ENCODE measurements at places on chromosomes 13 and 19.

DNA sequence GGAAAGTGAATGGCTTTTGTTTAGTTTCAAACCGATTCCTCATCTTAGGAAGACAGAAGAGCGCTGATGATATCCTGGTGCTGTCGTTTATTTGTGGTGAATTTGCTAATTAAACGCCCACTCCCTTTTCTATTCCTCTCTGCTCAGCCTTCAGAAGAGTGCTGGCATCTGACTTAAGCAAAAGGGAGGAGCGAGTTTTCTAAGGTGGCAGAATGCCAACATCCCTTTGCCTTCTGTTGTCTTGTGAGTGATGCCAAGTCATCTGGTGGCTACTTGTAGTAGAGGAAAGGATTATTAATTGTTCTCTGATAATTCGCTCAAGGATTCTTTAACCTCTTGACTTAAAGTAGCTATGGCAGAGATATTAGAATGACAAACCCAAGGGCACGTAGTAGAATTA is 68.1 kb downstream of the ERCC5 start:
- no peak for DNase-seq

- peak; percentile 52 for DNase-seq
Observed at GRCh38 chr13:68927387-68928026, 1180.1 kb upstream of the ATXN8OS start.

DNA sequence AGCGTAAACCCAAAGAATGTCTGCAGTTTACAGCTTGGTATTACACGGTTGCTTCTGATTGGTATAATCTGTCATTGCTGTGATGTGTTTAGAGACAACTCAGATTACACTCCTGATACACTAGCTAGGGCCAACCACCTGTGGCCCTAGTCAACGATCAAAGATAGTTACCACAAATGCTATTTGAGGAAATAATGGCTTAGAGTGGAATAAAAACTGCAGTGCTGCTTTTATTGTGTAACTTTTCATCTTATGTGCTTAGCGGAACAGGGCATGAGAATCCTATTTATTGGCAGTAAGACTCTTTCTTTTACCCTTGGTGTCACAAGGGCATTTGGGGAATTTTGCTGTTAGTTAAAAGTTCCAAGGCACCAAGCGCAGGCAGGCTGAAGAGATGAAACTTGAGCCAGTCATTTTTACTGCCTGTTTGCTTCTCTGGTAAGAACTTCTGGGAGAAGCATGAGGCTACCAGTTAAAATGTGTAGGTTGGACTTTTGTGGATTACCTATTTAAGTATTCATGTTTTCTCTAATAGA is 363.3 kb downstream of the KCNRG start:
- DNase-seq = no peak

GRCh38 chr19:48330012-48330681 is 4.8 kb downstream of the EMP3 start:
- DNase-seq = peak; percentile 88

GRCh38 chr13:111572956-111573761 is 252.7 kb downstream of the TEX29 start:
- peak; percentile 98 for DNase-seq

DNA sequence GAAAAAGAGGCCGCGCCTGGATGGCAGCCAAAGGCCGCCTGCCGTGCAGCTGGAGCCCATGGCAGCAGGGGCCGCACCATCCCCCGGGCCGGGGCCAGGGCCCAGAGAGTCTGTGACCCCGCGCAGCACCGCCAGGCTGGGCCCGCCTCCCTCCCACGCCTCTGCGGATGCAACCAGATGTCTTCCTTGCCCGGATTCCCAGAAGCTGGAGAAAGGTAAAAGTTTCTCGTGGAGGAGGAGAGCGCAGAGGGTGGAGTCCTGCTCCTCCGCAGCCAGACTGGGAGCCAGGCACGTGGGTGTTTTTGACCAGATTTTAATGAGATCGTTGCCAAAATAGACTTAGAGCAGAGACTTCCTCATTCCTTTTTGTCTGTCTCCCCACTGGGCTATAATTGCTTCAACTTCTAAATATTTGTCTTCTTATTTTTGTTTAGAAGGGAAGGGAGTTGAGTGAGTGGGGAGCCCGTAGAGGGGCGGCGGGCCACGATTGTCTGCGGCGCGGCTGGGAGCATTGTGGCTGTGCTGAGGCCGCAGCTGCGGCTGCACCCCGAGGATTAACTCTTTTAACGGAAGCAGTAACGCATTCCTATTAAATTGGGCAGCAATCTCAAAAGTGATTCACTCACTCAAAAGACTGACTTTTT is 22.8 kb upstream of the NDUFS7 start:
- no peak for DNase-seq

GRCh38 chr13:43528992-43529391 is 257.8 kb downstream of the ENOX1 start:
- no peak for DNase-seq

GRCh38 chr13:24217601-24218281 is 57.2 kb downstream of the SPATA13 start:
- DNase-seq = peak; percentile 14

DNA sequence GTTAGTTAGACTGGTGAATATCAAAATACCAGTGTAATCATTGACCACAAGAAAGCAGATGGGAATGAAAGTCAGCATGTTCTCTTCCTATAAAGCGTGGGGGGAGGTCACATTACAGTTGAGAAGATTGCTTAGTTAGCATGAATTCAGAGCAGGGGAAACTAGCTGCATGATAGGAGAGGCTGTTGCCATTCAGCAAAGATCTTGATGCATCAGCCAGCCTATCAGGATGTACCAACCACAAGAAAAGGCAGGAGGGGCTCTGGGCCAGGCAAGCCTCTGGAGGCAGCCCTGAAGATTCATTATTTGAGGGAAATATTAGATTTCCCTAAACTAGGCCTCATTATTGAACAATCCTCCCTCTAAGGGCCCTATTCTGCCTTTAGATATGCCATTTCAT is 5.0 kb upstream of the MTMR6 start:
- no peak for DNase-seq

GRCh38 chr13:20378721-20379120 is 146.6 kb upstream of the GJB6 start:
- DNase-seq = peak; percentile 83

GRCh38 chr13:23695711-23696464 is 125.7 kb downstream of the TNFRSF19 start:
- no peak for DNase-seq

DNA sequence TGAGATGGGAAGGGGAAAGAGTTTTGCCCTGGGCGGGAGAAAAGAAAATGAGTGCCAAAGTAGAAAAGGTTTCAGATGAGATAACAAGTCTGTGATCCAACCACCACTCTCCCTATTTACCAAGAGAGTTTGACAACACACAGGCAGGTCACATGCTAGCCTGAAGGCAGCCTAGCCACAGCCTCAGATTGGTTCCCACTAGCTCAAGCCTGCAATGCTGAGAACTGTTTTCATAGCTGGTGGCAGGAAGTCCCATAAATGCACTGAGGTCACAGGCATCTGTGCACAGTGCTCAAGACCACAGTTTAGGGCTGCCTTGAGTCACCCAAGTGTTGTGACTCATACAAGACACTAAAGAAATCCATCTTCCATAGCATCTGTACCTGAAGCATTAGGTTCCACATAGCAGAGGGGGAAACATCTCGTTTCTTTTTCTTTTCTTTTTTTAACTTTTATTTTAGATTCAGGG is 18.5 kb upstream of the POP4 start:
- no peak for DNase-seq

DNA sequence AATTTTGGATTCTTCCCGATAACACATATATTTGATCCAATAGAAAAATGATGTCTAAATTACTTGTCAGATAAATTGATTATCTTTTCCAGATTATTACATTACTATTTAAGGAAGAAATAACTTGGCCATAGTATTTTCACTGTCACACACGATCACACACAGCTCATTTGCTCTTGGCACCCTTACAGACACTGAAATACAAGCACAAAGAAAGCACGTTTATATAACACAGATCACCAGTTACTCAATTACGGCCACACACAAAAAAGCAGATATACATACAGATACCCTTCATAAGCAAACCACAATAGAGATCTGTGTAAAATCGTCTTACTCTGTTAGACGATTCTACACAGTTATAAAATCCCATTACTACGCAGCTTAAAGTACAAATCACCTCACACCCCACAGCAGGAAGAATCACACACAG is 716 bp upstream of the ZNF420 start:
- DNase-seq = peak; percentile 46

GRCh38 chr19:31913103-31913661 is 432.2 kb upstream of the ZNF507 start:
- DNase-seq = no peak

DNA sequence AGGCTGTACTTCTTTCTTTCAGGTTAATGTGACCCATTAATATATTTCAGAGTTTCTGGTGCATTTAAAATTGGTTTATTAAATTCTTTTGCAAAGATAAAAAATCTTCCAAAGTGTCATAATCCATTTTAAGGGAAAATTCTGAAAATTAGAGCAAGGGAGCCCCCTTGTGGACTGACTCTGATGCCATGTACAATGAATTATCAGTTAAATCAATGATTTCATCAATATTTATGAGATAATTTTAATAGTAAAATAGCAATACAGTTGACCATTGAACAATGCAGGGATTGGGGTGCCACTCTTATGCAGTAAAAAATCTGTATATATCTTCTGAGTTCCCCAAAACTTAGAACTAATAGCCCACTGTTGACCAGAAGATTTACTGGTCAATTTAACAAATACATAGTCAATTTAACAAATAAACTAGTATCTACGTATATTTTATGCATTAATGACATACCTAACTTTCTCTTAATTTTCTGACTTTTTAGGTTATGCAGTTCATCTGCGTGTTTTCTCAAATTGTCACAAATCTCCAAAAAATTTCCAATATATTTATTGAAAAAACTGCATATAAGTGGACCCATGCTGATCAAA is 479.1 kb upstream of the MIR17HG start:
- DNase-seq = peak; percentile 28

GRCh38 chr13:60012488-60012887 is 151.2 kb downstream of the DIAPH3 start:
- no peak for DNase-seq

DNA sequence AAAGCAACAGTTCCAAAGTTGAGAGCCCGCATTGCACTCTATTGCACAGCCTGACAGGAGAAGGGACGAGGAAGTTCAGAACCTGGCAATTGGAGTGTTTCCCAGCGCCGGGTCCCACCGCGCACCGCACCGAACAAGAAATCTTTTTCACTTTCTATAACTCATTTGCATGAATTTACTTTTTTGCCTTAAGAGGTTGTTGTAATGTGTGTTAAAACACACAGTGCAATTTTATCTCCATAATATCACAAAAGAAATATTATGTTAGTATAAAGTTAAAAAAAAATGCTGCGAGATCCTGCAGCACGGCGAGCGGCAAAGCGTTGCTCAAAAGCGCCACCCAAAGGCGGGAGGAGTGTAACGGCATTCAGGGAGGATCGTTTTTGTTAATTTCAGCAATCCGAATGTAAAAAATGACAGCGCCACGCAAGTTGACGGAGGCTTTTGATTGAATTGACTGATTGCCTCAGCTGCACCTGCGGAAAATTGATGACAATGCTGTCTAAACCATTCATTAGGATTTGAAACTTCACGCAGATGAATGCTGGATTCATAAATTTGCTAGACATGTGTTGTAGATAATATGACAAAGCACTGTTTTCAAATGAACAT is 303.6 kb upstream of the ZNF507 start:
- no peak for DNase-seq

DNA sequence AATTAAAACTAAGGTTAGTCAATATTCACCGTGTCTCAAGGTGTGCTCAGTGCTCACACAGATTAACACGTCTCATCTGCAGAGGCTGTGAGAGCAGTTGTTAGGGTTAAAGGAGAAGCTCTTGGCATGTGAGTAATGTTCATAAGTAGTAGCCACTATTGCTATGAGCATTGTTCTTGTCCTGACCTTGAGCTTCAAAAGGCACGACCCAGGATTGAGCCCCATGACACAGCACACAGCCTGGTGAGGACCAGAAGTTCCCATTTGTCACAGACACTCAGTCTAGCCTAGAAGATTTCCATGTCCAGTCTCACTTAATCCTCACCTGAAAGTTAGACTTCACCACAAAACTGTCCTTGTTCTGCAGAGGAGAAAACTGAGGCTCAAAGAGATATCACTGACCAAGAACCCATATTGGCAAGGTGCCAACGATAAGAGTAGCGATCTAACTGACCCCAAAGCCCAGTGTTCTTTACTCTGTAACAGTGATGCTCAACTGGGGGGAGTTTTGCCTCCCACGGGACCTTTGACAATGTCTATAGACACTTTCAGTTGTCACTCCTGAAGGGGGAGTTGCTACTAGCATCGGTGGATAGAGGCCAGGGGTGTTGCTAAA is 26.0 kb downstream of the FPR3 start:
- DNase-seq = no peak

- DNase-seq = no peak
Observed at GRCh38 chr13:103349211-103349980, 283.2 kb upstream of the SLC10A2 start.

- DNase-seq = no peak
Observed at GRCh38 chr19:51595190-51596175, 24.4 kb downstream of the ZNF175 start.

DNA sequence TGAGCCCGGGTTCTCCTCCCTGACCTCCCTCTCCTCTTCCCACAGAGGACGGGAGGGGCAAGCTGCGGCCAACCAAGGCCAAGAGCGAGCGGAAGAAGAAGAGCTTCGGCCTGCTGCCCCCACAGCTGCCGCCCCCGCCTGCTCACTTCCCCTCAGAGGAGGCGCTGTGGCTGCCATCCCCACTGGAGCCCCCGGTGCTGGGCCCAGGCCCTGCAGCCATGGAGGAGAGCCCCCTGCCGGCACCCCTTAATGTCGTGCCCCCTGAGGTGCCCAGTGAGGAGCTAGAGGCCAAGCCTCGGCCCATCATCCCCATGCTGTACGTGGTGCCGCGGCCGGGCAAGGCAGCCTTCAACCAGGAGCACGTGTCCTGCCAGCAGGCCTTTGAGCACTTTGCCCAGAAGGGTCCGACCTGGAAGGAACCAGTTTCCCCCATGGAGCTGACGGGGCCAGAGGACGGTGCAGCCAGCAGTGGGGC is 162.2 kb downstream of the KDM4B start:
- DNase-seq = no peak

DNA sequence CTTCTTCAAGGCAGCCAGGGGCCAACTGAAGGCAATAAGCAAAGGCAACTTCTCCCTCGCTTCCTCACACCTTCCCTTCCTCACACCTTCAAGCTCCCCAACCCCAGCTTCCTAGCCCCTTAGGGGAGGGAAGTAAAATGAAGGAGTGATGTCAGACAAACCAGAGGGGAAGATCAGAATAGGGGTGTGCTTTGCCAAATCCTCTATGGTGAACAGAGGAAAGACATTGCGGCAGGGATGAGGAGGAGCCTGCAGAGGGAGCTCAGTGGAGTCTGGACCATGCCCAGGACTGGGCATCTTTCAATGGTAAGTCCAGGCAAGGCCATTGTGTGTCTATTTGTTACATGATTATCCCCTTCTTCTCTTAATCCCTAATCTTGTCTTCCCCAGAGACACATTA is 164.0 kb downstream of the TSHZ3 start:
- DNase-seq = no peak

- no peak for DNase-seq
Observed at GRCh38 chr13:41007744-41008128, 11.4 kb downstream of the ELF1 start.

DNA sequence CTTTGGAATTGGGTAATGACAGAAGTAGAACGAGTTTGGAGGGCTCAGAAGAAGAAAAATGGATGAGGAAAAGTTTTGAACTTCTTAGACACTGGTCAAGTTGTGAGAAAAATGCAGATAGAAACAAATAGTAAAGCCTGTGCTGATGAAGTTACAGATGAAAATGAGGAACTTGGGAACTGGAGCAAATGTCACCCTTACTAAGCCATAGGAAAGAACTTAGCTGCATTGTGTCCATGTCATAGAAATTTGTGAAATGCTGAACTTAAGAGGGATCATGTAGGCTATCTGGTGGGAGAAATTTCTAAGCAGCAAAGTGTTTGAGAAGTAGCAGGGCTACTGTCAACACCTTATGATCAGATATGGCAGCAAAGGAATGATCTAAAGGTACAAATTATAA is 289.2 kb upstream of the PCDH9 start:
- DNase-seq = no peak

Measured in NCI-H345 (cell line).